Neuronal stem cell (in vitro differentiated cells): ENCODE measurements at places on chromosomes 2 and 18.

DNA sequence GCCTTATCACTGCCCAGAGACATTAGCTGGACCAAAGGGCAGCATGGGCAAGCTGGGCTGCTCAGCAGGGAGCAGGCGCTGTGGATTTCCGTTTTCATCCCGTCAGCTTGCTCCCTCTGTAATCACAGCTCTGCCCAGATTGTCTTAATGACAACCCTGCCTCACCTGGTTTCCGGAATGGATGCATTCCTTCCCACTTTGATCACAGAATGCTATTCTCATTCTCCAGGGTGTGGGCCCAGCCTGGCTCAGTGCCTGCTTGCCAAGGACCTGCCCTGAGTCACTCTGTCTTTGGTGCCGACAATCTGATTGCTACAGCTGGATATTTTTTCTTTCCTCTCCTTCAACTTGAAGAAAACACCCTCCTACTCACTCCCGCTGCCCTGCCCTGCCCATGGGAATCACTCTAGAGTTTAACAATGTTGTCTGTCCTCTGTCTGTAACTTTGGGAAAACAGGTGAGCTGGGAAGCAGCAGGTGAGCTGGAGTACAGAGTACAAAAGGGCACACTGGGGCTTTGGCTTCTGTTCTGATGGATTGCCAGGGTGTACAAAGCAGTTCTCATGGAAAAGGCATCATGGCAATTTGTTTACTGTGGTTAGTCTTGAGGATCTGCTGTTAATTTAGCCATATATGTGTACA lies 27.2 kb upstream of the FAM136A start:
- H3K27ac ChIP-seq = no peak overlapping the region
- H3K4me3 ChIP-seq = no peak overlapping the region
- DNase-seq = no peak
- H3K4me1 ChIP-seq = no peaks in the 10 kb centered on the region

DNA sequence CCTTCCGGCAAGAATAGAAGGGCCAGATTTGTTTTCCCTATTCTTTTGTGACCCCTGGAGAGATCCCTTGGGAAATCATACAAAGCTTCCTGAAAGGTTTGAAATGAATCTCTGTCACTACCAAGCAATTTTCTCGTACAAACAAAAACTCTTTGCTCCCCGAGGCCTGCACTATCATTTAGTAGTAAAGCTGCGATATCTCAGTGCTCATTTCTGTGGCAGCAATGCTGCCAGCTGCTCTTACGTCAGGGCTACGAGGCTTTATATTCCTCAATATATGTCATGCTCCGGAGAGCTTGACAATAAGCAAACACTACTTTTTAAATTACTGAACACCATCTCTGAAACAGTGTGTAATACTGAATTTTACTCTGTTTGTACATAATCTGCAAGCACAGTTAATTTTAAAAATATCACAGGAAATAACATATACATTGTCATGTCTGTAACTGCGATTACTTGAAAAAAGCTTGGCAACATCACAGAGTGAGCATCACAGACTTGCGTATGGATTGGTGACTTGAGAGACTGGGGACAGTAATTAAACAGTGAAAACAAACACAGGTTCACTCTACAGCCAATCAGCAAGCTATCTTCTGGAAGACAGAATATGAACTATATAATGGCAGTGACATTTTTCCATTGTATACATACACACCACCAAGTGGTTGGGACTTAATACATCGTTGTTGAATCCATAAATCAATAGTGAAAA lies 403.3 kb upstream of the NETO1 start:
- H3K4me1 ChIP-seq = no peaks in the 10 kb centered on the region
- no peak overlapping the region for H3K27ac ChIP-seq
- no peak for DNase-seq

DNA sequence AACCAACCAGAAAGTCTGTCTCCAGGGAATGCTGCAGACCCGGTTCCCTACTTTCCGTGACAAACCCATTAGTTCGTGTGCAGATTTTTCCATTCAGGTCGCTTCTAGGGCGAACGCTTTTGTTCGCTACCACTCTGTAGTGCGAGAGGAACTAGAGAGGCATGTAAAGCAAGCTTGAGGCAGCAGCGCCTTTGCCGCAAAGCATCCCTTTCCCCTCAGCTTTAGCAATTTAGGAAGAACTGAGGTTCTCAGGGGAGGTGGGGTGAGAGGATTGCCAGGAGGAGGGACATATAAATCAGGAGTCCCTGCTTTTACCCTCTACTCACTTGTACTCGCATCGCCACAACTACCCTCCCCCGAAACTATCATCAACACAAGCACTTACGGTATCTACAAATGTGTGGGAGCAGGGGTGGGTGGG lies 748 bp upstream of the ZNF804A start:
- peak overlapping the region; percentile 55 for H3K4me3 ChIP-seq
- no peaks in the 10 kb centered on the region for H3K4me1 ChIP-seq
- H3K27ac ChIP-seq = no peak overlapping the region
- no peaks in the 10 kb centered on the region for H3K36me3 ChIP-seq
- H3K27me3 ChIP-seq = peaks cover 7% of the 10 kb centered on the region

DNA sequence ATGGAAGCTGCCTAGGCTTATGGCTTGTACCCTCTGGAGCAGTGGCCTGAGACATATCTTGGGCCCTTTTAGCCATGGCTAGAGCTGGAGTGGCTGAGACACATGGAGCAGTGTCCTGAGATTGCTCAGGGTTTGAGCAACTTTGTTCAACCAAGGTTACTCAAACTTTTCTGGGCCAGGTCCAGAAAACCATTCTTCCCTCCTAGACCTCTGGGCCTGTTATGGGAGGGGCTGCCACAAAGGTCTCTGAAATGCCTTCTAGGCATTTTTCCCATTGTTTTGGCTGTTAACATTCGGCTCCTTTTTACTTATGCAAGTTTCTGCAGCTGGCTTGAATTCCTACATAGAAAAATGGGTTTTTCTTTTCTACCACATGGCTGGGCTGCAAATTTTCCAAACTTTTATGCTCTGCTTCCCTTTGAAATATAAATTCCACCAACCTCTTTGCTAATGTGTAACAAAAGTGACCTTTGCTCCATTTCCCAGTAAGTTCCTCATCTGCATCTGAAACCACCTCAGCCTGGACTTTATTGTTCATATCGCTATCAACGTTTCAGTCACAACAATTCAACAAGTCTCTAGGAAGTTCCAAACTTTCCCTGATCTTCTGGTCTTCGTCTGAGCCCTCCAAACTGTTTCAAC lies 84.9 kb upstream of the MAP4K3 start:
- DNase-seq = no peak
- no peaks in the 10 kb centered on the region for H3K27me3 ChIP-seq
- H3K4me1 ChIP-seq = peaks cover 4% of the 10 kb centered on the region
- H3K36me3 ChIP-seq = peaks cover 7% of the 10 kb centered on the region
- no peak overlapping the region for H3K27ac ChIP-seq
- no peak overlapping the region for H3K4me3 ChIP-seq

DNA sequence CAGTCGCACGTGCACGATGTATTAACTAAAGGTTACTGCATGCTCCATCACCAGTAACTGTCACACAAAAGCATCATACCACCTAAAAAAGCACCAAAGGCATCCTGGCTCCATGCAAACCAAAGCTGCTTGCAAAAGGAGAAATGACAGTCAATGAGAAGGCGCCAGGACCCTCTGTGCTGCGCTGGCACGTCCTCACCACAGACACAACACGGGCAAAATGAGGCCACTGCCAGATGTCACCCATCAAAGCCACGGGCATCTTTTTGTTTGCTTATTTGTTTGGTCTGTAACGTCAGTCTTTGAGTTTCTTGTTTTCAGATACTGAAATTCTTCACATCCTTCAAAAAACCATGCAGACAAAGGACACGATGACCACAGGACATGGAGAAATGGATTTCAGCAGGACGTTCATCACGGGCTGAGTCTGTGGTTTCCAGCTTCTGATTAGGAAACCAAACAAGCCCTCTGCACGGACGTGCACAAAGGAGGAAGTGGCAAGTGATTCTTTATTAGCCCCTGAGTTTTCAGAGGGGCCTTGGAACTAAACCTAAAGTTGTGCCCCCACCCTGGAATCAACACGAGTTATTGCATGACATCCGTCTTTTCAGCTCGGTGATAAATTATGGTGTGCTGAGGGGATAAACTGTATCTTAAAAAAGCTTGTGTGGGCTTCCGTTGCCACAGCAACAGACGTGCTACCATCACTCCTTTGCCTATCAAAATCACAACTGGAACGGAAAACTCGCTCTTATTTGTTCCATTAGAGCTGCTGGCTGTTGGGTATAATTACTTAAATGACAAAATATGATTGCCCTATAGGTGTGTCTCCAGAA lies 181.8 kb downstream of the EIPR1 start:
- H3K4me3 ChIP-seq = no peak overlapping the region
- no peak overlapping the region for H3K27ac ChIP-seq
- DNase-seq = no peak
- H3K27me3 ChIP-seq = no peaks in the 10 kb centered on the region
- peaks cover 3% of the 10 kb centered on the region for H3K4me1 ChIP-seq

DNA sequence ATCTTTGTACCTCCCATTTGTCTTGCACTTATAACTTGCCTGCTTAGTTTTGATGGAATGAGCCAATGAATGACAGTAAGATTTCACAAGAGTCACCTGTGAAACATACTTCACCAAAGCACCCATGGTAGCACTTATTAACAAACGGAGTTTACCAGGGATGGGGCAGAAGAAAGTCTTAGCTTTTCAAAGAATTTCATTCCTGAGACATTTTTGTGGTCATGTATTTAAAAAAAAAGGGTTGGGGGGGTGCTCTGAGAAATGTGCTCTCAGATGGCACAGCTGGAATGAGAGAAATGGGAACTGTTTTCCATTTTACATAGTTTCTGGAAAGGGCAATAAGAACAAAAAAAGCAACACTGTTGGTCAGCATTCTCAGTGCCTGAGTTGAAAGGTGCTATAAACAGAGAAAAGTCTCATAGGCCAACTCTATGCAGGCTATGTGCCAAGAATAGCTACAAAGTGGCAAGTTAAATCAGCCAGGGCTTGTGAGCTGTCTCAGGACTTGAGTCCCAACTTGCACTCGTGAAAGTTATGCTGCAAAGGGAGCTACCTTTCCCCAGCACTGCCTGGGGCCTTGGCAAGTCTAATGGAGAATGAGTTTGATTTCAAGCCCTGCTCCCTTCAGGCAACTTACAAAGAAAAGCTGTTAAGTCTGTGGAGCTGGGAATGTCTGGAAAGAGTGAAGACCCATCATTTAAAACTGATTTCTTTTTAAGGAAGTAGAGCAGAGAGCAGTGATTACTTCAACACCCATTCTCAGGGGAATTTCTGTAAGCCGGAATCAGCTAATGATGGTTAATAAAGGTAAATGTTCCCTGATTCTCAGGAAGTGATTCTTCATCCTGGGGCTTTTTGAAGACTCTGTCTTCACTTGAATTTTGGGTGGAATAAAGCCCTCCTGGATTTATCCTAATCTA lies 170.6 kb downstream of the SLC8A1 start:
- H3K27ac ChIP-seq = no peak overlapping the region
- DNase-seq = no peak
- H3K4me1 ChIP-seq = peaks cover 7% of the 10 kb centered on the region
- H3K27me3 ChIP-seq = no peaks in the 10 kb centered on the region
- no peak overlapping the region for H3K4me3 ChIP-seq
